Endothelial cell of umbilical vein (primary cell): ENCODE measurements at places on chromosomes 6 and 20.
A peak's percentile ranks its signal among the peaks of the same experiment; 100 is the strongest.

- peak; percentile 67 for DNase-seq
Observed at GRCh38 chr6:142802124-142802523, 142.9 kb downstream of the HIVEP2 start.

DNA sequence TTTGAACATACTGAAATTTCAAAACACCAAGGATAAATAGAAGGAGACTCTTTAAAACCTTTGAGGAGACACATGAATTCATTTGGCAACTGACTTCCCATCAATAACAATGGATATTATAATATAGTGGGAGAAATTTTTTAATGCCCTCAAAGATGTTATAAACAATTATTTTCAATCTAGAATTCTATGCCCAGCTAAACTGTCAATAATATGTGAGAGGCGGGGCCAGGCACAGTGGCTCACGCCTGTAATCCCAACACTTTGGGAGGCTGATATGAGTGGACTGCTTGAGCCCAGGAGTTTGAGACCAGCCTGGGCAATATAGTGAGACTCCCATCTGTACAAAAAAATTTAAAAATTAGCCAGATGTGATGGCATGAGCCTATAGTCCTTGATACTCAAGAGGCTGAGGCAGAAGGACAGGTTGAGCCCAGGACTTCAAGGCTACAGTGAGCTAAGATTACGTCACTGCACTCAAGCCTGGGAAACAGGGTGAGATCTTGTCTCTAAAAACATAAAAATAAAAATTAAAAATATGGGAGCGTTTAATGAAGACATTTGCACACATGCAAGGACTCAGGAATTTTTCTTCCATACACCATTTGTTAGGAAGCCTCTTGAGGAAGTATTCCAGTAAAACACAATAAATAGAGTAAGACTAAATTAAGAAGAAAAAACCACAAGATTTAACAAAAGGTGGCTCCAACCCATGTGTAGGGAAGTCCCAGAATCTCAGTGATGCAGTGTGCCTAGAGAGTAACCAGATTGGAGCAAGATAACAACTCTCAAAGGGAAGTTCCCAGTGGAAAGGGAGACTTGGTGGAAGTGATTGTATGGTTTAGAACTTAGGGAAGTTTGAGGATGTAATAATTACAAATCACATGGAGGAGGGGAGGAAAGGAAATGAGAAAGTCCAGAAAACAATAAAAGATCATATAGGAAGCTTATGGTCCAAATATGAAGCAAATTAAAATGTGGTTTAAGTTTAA lies 26.3 kb upstream of the ETV7 start:
- DNase-seq: peak; percentile 19

DNA sequence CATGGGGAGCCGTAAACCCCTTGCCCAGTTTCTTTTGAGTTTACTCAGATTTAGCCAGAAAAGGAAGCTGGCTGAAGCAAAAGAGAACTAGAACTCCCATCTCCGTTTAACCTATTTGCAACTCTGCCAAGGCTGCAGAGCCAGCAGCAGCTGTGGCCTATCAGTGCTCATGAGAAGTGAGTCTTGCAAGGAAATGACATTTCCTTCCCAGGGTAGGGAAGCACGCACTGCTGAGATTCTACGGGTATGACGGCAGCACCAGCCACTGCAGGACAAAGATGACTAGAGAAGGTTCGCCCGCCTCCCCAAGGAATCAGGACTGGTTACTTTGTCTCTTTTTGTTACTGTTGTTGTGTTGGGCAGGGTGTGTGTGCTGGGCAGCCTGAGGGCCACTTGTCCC lies 47.6 kb downstream of the PPP1R3G start:
- peak; percentile 90 for DNase-seq

DNA sequence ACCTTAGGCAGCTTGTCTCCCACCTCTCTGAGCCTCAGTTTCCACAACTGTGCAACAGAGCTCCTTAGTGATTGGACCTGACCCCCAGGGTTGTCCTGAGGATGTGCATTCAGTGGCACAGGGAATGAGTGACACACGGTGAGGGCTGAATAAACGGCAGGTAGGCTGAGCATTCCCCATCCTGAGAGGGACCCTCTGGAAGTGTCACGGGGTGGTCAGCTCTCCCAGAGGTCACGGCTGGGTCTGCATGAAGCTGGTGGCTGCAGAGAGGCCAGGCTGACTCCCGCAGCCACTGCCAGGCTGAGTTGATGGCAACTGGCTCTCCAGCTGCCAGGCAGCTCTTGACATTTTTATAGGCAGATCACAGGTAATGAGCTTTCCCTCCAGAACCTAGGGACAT lies 42.5 kb downstream of the CD40 start:
- no peak for DNase-seq

- no peak for DNase-seq
Observed at GRCh38 chr6:75693534-75693933, 55.5 kb upstream of the MYO6 start.

GRCh38 chr20:21661488-21662055 lies 43.9 kb upstream of the PAX1 start:
- DNase-seq: no peak

DNA sequence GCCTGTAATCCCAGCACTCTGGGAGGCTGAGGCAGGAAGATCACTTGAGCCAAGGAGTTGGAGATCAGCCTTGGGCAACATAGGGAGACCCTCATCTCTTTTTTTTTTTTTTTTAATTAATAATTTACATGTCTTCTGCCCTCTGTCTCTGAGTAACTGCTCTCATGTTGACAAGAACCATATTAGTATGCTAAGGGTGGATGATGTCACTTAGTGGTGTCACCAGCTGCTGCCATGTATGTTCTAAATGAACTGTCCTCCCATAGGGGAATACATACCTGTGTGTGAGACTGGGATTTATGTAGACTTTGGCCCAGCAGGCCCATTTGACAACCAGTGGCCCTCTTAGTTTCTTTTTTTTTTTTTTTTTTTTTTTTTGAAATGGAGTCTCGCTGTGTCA lies 65.6 kb downstream of the SCAND1 start:
- no peak for DNase-seq

DNA sequence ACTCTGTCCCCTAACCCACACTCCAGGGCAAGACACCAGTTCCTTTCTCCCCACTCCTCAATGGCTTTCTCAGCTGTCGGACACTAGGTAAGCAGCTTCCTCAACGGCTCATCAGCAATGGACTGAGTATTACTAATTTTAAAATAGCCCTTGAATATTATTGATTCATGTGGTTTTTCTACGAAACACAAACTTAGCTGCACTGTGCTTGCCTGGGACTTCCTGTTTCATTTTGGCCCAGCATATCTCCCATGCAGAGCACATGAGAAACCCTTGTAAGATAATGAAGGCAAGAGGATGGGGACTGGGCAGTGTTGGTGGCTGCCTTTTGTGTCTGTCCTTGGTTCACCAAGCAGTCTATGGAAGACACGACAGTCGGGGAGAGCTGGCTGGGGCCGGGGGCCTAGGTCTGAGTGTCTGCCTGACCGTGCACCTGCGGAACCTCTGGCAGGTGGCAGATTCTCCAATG lies 48.9 kb downstream of the RNASET2 start:
- no peak for DNase-seq

- peak; percentile 10 for DNase-seq
Observed at GRCh38 chr6:32436995-32437836, 2.5 kb upstream of the HLA-DRA start.

- DNase-seq: no peak
Observed at GRCh38 chr6:106247733-106248132, 77.8 kb downstream of the ATG5 start.

- no peak for DNase-seq
Observed at GRCh38 chr6:47245745-47246371, 63.8 kb downstream of the TNFRSF21 start.

GRCh38 chr6:79841577-79842375 lies 105.6 kb downstream of the ELOVL4 start:
- DNase-seq: no peak

DNA sequence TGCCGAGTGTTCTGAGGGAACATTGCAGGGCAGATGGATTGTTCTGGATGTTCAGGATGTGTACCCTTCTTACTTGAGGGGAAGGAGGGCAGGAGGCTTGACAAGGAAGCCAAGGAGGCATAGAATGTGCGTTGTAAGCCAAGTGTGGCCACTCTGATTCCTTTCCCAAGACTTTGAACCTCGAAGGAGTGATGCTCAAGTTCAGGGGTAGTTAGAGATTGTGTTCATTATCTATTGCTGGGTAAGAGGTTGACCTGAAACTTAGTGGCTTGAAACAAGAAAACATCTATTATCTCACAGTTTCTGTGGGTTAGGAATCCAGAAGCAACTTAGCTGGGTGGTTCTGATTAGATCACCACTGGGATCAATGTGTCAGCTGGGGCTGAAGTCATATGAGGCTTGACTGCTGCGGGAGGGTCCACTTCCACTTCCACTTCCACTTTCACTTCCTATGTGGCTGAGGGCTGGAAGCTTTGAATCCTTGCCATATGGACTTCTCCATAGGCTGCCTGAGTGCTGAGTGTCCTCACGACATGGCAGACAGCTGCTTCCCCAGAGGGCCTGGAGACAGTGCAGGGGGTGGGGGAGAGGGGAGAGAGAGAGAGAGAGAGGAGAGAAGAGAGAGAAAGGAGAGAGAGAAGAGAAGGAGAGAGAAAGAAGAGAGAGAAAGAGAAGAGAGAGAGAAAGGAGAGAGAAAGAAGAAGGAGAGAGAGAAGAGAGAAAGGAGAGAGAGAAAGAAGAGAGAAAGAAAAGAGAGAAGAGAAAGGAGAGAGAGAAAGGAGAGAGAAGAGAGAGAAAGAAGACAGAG lies 6.9 kb upstream of the CD40 start:
- DNase-seq: no peak

DNA sequence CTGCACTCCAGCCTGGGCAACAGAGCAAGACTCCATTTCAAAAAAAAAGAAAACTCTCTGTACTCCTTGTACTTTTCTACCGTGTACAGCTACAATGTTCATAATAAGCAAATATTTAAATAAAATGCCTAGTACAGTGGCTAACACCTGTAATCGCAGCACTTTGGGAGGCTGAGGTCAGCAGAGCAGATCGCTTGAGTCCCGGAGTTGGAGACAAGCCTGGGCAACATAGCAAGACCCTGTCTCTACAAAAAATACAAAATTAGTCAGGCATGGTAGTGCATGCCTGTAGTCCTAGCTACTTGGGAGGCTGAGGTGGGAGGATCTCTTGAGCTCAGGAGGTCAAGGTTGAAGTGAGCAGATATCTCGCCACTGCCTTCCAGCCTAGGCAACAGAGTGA lies 5.7 kb downstream of the NAPB start:
- no peak for DNase-seq

GRCh38 chr6:35541836-35542235 lies 29.1 kb upstream of the TULP1 start:
- DNase-seq: no peak

DNA sequence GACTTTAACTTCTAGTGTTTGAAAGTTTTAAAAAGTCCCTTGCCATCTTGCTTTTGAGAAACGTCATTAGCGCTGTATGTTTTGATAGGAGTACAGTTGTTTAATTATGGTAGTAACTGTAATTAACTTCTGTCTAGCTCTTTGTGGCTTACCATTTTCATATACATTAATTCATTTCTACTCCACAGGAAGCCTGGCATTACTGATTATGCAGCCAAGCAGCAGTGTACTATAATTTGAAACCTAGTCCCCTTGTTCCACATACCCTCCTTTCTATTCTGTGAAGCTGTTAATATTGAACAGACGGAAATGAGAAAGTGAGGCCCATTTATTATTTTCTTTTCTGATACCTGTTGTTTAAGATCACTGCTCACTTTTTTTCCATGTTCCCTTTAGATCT lies 235.4 kb downstream of the CDKAL1 start:
- DNase-seq: no peak

DNA sequence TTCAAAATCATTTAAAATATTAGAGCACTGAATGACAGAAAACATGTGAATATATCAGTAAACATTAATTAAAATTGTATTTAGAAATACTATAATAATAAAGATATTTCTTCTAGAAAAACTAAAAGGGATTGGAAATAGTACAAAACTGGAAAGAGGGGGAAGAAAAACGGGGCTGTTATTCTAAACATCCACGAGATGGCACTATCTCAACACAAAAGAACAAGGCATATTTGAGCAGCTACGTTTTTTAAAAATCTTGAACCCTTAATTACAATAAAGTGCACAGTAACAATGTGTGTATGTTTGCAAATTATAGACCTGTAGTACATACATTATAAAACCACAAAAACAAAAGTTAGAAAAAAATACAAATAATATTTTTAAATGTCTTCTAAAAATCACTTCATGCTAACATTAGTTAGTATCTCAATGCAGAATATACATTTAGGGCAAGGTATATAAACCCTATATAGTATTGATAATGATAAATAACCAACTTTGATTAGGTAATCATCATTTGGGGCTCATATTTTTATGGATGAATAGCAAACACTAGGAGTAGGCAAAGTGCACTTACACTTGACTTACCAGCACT lies 42.5 kb upstream of the PNISR start:
- peak; percentile 28 for DNase-seq

DNA sequence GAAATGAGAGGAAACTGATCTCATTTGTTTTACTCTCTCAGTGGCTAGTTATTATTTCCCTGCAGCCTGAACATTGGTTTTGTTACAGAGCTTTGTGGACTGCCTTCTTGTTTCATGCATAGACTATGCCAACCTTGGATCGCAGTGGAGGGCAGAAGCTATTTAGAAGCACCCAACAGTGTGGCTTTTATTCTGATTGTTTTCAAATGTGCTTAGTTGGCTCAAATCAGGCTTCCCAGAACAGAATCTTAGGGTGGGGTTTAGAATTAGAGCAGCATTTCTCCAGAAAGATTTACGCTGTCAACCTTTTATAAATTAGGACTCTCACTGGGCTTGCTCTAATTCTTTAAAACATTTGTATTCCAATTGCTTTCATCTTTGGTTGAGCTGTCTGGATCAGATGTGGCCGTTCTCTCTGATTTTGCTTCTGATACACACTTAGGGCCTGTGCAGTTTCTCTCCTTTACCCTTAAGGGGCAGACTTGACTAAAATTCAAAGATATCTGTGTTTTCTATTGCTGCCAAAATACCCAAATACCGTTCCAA lies 210.3 kb downstream of the BCKDHB start:
- peak; percentile 32 for DNase-seq

GRCh38 chr6:16723826-16724225 lies 37.4 kb downstream of the ATXN1 start:
- DNase-seq: peak; percentile 93

DNA sequence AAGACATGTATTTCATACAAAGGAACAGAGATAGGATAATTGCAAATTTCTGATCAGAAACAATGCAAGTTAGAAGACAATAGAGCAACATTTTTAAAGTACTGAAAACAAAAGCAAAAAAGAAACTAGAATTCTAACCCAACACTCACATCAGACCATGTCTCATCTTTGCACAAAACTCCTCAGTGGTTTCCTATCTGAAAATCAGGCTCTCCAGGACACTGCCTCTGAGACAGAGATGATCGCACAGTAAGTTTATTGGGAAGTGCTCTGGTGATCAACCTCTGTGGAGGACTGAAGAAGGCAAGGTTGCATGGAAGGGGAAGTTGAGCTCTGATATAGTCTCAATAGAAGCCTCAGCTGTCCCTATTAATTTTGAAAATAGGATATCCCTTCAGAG lies 2.3 kb upstream of the TTBK1 start:
- no peak for DNase-seq

DNA sequence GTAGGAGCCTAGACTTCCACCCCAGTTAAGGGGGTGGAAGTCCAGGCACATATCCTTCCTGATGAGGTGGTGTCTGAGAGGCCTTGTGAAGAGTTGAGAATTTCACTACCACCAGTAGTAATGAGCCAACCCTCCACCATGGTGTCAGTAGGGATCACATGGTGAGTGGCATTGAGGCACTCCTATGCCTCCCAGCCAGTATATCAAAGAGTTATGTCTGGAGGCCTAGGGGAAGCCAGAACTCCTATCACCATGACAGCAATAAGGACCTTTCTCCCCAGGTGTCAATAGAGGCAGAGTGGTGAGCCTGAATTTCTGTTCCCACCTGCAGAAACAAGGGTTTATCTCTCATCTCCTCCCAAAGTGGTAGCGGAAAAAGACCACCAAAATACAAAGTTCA lies 106.6 kb upstream of the ADTRP start:
- DNase-seq: no peak

- DNase-seq: no peak
Observed at GRCh38 chr6:136503303-136504029, 46.8 kb downstream of the MAP7 start.
